SIG-M5 (cell line): ENCODE measurements at places on chromosomes 2 and 18.

DNA sequence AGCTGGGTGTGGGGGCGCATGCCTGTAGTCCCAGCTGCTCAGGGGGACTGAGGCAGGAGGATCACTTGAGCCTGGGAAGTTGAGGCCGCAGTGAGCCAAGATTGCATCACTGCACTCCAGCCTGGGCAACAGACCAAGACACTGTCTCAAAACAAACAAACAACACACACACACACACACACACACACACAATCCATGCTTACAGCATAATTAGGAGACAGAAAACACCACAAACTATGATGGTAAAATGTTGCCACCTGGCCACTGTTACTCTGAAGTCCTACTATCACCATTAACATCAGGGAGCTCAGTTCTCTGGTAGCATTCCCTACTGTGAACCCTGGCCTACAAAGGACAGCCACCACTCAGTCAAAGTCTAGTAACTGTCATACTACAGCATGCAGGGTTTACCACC lies 18.3 kb downstream of the DNPEP start:
- DNase-seq = no peak

- DNase-seq = no peak
Measured at GRCh38 chr2:136255127-136255526, 137.2 kb upstream of the CXCR4 start.

GRCh38 chr18:54233228-54233625 lies 8.8 kb upstream of the MBD2 start:
- DNase-seq = no peak

- DNase-seq = no peak
Measured at GRCh38 chr2:182283512-182283911, 143.3 kb downstream of the PDE1A start.

- DNase-seq = no peak
Measured at GRCh38 chr2:36831185-36831584, 134.7 kb downstream of the VIT start.

- no peak for DNase-seq
Measured at GRCh38 chr2:203185864-203186263, 53.0 kb upstream of the CYP20A1 start.

DNA sequence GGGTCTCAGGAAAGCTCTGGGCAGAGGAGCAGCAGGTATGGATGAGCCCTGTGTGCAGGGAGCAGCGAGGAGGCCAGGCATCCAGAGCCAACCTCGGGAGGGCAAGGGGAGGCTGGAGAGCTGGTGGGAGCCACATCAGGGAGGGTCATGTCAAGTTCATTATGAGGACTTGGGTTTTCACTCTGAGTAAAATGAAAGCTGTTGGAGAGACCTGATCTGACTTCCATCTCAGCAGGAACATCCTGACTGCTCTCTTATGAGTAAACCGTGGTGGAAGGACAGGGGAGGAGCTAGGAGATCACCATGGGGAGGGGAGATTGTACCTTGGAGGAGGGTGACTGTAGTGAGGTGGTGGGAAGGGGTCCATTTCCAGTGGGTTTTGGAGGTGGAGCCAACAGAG lies 209.8 kb downstream of the LDLRAD4 start:
- no peak for DNase-seq

DNA sequence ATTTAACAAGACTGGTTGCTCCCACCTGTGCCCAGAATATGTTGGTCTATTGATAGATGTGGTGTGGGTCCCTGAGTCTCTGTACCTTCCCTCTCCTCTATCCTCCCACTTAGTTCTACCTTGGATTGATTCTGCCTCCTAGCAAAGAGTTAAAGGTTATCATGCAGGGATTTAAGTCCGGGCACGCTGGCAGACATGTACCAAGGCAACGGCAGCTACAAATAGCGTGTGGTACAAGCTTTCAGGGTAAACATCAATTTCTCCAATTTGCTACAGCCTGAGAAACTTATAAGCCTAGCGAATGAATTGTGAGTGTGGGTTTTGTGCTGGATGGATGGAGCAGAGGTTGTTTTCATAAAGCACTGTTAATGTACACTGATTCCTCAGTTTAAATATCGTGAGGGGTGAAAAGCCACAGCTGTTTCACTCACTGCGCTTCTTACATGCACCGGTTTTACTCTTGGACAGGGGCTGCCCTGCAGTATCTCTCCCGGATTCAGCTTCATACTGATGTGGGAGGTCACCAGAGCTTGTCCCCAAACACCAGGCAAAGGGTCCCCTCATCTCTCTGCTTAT lies 289.8 kb downstream of the ICOS start:
- DNase-seq = no peak

GRCh38 chr2:186913870-186914269 lies 64.9 kb upstream of the ZSWIM2 start:
- peak; percentile 96 for DNase-seq

DNA sequence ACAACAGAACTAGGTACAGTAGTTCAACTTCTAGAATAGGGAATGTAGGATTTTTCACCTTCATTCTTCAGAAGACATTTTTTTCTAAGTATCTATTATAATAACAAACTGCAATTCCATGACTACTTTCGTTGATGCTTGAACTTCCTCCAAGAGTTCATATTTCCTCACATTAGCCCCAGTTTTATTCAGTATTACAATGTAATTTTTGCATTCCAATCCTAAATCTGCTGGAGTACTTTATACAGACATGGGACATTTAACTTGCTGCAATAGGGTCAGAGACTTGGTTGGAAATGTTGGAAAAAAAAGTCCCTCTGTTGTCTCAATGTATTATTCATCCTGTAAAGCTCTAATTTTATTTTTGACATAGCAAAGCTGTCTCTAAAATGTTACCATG lies 19.6 kb upstream of the FTCDNL1 start:
- no peak for DNase-seq

DNA sequence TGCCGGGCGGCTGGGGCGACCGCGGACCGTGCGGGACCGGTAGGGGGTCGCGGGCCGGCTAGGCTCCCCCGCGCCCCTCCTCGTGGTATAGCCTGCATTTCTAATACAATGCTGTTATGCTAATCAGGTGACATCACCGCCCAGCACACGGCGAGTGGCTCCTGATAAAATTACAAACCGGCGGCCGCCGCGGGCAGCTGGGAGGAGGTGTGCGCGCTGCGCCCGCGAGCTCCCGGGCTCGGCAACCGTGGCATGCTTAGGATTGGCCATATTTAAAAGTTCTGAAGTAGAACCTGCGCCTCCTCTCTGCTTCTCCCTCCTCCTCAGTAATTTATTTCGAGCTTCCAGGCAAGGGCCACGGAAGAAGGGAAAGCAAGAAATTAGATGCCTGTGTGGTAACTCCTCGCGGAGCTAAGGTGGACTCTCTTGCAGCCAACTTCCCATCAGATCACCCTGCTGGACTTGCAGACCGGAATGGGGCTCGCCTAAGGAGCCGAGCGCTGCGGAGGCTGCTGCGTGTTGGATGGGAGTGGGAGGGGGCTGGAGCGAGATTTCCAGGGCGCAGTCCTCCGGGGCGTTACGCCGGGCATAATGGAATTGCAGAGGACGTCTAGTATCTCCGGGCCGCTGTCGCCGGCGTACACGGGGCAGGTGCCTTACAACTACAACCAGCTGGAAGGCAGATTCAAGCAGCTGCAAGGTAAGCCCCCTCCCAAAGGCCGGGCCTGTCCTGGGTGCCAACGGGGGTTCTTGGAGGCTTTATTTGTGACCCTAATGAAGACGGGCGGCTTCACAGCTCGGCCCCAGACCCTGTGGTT lies 102.3 kb downstream of the SPTBN1 start:
- DNase-seq = no peak

DNA sequence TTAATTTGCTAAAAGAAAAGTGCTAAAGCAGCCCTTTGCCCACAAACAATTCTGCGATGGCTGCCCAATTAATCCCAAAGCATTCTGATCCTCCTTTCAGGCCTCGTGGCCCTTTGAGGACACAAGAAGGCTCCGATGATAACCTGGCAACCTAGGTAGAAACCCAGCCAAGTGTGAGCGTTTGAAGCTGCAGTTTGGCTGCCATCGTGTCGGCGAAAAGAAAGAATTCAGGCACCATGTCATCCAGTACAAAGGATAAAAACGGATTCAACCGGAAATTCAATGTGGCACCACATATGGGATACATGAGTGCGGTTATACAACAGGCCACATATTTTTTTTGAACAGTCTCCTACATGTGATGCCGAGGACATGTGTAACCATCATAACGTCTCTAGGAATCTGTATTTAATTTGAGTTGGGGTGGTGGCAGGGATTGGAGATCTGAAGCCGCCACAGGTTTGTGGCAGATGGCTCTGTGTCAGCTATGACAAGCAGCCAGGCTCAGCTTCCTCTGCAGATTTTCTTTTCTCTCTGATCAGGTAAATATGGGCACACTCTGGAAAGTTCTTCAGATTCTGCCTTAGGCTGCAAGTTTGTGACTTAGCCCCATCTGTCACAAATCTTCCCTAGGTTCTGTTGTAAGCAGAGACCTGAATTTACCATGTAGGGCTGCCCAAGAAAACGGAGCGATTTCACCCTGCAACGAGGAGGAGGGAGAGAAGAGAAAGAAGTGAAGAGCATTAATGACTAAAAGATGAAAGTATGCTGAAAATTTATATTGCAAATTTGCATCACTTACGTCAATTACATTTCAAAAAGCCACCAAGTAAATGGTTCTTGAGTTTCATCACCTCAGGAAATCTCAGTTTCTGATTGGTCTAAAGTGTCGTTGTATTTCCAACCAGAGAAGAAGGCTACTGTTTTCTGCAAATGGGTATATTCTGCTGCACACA lies 573.2 kb downstream of the ZEB2 start:
- DNase-seq = no peak

DNA sequence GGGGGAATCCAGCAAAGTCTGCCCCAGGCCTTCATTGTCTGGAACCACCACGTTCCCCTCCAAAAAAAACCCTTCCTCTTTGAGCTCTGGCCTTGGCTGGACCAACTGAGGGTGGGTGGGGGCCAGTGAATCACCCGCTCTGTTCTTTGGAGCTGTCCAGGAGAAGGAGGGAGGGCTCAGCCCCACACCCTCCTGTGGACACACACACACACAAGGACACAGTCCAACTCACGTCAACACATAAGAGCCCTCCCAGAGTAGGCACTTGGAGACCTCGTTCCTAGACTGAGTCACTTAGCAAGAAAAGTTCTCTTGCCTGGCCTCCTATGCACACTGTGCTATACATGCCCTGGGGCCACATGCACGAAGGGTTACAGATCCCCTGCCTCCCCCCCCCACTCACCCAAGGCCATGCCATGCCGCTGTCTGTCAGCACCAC lies 1.2 kb upstream of the TNS1 start:
- no peak for DNase-seq

- no peak for DNase-seq
Measured at GRCh38 chr2:10558281-10559030, 110.3 kb upstream of the ODC1 start.

GRCh38 chr18:26458526-26459232 lies 89.7 kb downstream of the KCTD1 start:
- DNase-seq = no peak

- peak; percentile 22 for DNase-seq
Measured at GRCh38 chr2:179825494-179825893, 35.9 kb downstream of the ZNF385B start.

- no peak for DNase-seq
Measured at GRCh38 chr18:47247416-47248114, 3.9 kb downstream of the SKOR2 start.

DNA sequence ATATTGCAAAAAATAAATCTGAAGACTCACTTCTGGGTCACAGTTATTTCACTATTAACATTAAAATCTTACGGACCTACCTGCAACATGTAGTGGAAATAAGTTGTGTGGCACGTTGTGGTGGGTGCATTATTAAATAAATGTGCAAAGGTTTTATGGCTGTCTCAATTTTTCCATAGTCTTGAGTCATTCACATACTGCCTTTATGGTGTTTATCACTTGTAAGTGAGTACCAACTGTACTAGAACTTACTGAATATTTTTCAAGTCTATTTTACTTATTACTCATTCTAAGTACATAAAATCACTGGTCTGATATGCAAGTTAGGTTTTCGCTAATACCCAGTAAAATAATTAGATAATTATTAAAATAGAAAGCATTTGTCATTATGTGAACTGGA lies 47.6 kb upstream of the SLC30A6 start:
- DNase-seq = no peak

DNA sequence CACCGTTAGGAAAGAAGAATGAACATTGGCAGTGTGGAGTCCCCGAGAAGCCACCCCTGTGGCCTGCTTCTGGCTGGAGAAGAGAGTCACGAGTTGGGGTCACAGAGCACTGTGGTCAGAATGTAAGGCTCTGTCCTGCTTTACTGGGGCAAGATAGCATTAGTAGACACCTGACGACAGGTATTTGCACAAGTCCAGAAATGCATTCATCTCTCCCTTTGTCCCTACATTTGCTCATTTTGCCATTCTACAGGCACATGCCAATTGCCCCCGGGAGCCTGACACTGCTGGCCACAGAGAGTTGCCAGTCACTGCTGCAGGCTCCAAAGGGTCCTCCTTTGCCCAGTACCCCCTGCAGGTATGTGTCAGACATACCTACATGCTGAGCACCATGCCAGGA lies 133.3 kb downstream of the SMAD2 start:
- no peak for DNase-seq

DNA sequence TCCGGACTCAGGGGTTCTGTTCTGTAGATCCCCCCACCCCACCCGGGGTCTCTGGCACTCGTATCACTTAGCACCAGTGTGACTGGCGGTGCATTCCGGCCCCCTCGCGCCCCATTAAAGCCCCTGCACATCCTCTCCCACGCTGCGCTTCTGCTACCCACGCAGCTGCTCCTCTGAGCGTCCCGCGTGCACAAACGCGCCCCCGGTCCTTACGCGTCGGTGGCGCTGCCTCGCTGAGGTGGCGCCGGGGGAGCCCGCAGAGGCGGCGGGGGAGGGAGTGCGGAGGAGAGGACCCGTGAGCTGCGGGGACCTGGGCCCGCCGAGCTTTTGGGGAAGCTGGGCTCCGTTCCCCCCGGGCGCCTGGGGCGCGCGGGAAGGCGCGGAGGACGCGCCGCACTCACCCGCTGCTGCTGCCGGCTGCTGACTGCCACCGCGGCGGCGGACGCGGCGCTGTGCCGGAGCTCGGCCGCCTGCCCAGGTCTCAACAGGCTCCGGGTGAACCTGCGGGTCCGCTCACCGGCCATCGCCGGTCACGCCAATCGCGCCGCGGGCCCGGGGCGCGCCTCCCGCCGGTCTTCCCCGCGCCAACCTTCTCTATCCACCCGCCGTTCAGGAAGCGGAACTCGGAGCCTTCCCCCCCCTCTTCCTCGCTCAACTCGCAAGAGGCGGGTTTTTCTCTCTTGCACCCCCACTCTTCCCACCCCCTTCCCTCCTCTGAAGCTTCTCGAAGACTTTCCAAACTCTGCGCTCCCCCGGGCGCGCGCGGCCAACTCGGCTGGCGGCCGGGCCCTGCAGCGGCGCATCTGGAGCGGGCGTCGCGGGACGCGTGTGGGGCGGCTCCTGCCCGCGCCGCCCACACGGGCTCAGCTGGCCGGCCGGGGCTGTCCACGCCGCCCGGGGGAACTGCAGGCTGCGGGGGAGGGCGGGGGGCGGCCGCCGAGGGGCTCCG lies at the start of gene DOCK10:
Gene DOCK10 (minus strand): TSS at position 618 of the 949 bp plus-strand sequence. CDS start 94 bp downstream, at position 524.
- DNase-seq = no peak

- DNase-seq = no peak
Measured at GRCh38 chr2:158914066-158914465, 54.4 kb upstream of the TANC1 start.
